ENCODE measurements at places on chromosomes 4 and X.

DNA sequence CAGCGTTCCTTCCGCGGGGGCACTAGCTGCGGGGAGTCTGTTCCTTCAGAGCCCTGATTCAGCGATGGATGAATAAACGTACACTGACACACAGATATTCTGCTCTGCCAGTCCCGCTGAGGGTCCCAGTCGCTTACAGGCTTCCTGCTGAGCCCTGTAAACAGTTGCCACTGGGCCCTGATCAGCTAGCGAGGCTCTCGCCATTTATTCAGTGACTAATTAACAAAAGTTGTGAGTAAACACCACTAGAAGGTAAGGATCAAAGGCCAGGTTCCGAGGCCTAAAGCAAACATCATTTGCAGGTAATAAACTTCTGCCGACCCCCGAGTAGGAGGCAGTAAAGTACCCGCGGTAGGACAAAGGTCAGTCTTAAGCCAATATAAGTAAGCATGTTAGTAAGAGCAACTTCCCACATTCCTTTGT is 442.6 kb upstream of the GALNT7 start:
- DNase-seq, result no peak

DNA sequence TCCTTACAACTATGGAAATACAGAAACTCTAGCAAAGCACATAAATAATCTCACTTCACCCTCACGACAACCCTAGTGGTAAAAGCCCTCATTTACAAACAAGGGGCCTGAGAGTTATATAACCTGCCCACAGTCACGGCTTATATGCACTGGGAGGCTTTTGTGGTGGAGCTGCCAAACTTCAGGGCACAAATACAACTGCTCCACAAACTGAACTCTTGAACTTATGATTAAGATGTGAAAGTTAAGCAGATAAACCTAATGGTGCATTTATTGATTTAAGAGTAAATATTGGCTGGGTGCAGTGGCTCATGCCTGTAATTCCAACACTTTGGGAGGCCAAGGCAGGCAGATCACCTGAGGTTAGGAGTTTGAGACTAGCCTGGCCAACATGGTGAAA is 19.0 kb downstream of the SLC2A9 start:
- DNase-seq, result no peak

- DNase-seq, result no peak
Measured at GRCh38 chrX:55841962-55842752, 124.6 kb downstream of the RRAGB start.

GRCh38 chr4:76011018-76011670 is 3.8 kb upstream of the CXCL9 start:
- no peak for DNase-seq

GRCh38 chr4:111880116-111880515 is 265.1 kb upstream of the FAM241A start:
- no peak for DNase-seq

- no peak for DNase-seq
Measured at GRCh38 chr4:73816814-73817213, 19.7 kb upstream of the CXCL6 start.

- DNase-seq, result no peak
Measured at GRCh38 chr4:170198747-170199146, 109.0 kb upstream of the AADAT start.

GRCh38 chr4:29220761-29221160 is 1499.4 kb upstream of the PCDH7 start:
- no peak for DNase-seq

DNA sequence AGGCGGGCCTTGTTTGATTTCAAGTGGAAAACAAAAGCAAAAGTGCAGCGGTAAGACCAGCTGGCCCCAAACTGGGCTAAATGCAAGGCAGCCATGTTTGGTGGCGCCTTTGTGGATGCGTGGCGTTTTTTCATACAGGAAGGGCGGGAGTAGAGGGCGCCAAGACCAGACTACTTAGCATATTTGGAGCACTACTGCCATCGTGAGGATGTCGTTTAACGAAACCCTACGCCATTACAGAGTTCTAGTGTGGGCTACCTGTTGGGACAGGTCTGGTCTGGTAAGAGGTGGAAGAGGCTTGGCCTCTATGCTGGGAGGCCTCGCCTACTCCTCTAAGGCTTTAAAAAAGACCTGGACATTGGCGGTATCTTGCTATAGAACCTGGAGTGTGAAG is 230.7 kb upstream of the STK26 start:
- DNase-seq, result peak; percentile 56

- DNase-seq, result no peak
Measured at GRCh38 chr4:122083351-122083750, 68.8 kb upstream of the BLTP1 start.

- no peak for DNase-seq
Measured at GRCh38 chrX:23792861-23793553, 10.0 kb downstream of the SAT1 start.

DNA sequence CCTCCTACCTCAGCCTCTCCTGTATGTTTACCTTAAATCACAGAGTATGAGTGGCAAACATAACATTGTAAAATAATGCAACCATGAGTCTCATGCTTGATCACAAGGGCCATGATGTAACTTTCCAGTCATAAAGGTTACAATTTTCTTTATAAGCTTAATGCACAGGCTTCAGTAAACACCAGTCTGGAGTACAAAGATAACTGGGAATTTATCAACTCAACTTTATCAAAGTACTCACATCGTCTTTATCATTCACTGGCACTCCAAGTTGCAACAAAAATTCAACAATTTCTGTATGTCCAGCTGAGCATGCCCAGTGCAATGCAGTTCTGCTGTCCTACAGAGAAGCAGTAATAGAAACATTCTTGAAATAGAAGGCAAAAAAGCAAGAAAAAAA is 2.8 kb downstream of the PSMD10 start:
- no peak for DNase-seq

GRCh38 chr4:3355266-3355748 is 62.5 kb downstream of the RGS12 start:
- peak; percentile 66 for DNase-seq

DNA sequence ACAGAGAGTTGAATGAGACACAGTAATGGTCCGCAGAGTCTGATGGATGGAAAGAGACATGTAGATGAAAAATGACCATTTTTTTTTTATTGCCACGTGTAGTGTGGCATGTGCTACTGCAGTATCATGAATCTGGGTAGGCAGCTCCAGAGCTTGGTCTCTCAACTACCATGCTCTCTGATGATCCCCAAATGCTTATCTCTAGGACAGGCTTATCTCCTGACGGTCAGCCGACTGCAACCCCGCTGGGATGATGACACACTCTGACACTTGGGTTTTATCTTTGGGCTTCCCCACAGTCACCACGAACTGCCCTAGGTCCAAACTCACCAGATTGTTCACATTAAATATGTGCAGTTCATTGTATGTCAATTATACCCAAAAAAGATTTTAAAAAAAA is 239.7 kb downstream of the QDPR start:
- DNase-seq, result no peak

DNA sequence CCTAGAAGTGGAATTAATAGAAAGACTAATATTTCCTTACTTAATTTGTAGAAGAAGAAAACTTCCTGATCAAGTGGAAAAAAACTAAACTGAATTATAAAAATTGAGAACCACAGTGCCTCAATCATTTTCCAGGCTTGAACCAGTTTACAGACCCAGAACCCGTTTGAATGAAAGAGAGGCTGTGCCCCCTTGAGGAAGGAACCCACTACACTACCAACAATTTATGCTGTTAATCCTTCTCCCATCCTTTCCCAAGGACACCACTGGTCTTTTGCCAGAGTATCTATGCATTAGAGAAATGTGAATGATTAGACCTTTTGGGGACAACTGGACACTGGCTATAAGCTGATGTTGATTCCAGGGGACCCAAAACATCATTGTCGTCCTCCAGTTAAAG is 842.6 kb downstream of the TECRL start:
- DNase-seq, result no peak

DNA sequence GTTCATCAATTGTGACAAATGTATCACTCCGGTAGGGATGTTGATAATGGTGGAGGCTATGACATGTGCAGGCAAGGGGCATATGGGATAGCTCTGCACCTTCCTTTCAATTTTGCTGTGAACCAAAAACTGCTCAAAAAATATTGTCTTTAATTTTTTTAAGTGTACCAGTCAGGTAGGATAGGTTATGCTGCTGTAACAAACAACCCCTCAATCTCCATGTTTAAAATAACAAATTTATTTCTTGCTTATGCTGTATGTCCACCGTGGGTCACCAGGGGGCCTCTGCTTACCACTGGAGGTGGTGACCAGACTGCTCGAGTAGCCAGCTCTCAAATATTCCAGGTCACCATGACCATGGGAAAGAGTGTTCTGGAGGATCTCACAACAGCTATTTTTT is 23.4 kb upstream of the MSX1 start:
- no peak for DNase-seq

DNA sequence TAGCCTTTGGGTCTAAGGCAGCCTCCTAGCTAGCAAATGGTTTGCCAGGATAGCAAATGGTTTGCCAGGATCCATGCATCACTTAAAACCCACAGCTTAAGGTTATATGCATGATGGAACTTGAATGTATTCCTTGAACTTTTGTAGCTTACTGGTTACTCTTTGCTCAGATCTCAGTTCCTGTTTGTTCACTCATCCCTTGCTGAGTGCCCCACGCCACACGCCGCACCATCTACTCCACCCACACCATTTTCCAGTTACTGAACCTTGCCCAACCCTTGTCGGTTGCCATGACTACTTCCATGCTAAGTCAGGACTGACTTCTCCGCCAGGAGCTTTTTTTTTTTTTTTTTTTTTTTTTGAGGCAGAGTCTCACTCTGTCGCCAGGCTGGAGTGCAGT is 29.5 kb upstream of the XIAP start:
- DNase-seq, result peak; percentile 51

GRCh38 chr4:170425521-170426143 is 335.9 kb upstream of the AADAT start:
- DNase-seq, result no peak

DNA sequence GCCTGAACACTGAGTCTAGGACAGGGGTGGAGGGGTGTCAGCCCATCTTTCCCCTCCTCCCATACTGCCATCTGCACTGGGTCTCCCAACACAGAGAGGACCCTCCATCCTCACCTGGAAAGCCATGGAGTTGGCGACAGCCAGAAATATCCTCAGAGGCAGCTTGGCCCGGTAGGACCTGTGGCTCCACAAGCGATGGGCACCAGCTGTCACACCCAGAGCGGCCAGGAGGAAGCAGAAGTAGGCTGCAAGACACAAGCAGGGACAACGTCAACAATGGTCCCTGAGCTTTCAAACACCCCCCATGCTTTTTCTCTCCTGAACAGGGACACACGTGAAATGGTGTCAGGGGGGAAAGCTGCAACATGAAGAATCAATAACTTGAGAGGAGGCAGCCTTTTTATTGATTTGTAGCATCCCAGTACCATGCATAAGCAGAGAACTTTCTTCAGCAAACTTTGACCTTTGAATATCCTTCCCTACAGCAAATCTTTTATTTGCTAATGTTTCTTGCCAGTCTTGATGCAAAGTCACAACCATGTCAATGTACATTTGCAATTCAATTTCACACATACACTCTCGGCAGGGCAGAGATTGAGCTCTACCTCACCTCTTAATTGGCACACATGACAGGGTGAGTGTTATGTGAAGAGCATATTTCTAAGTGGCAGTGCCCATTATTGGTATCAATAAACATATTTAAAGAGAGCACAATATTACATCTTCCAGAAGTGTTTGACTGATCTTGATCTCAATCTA is 93.2 kb downstream of the SCD5 start:
- no peak for DNase-seq

- peak; percentile 42 for DNase-seq
Measured at GRCh38 chr4:24912252-24913118, at the start of gene CCDC149. CCDC149 (minus strand) TSS chr4:24913042; CDS start chr4:24912864, 178 bp downstream.

DNA sequence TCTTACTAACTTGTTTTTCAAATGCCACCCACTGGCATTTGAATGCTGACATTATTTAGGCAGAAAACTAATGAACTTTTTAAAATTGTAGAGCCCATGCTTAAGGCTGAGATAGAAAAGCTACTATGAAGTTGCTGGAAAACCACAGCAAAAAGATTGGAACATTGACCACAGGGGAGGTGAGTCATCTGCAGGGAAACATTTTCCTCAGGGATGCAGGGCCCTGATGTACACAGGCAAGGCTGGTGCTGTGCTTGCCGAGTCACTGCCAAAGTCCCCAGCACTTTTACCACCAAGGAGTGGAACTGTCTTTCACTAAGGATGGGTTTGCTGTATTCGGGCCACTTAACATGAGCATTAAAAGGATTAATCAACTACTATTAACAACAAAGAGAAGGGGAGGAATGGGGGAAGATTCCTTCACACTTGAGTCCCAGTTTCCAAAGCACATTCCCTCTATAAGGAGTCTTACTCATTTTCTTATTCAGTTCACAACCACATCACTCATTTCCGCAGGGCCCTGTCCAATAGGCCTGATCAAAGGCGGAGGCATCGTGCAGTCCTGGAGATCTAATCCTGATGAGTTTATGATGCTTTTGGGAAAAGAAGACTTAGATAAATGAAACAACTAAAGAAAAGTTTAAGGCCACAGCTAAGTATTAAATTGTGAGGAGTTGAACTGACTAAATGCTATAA is 202.9 kb upstream of the NPY2R start:
- DNase-seq, result no peak

- DNase-seq, result no peak
Measured at GRCh38 chr4:135368831-135369230, 1167.2 kb upstream of the PABPC4L start.

DNA sequence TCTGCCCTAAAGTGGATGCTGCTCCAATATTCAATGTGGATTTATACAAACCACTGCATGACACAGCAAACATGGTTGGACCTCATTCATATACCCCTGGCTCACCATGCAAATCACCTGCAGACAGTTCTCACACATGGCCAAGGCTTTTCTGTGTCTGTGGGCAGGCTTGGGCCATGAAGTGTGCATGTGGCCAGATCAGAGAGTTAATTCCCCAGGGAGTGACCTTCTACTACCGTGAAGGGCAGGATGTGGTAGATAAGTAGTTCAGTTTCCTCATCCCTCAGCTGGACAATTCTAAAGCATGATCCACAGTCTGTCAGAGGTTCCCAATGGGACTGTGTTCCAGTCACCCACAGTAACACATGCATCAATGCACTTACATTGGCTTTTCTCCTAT is 24.6 kb upstream of the BCLAF3 start:
- DNase-seq, result no peak

- DNase-seq, result peak; percentile 17
Measured at GRCh38 chrX:85109235-85109634, 105.6 kb downstream of the APOOL start.

GRCh38 chr4:185017964-185018772 is at the start of gene HELT:
HELT (plus strand) TSS chr4:185018490; CDS start chr4:185018929, 439 bp downstream.
- no peak for DNase-seq
